ENCODE measurements at places on chromosomes 4 and X. TPM values are rescaled to one million over a fixed set of nuclear protein-coding genes. Genes with fewer than 3 reads are reported as not detected.

DNA sequence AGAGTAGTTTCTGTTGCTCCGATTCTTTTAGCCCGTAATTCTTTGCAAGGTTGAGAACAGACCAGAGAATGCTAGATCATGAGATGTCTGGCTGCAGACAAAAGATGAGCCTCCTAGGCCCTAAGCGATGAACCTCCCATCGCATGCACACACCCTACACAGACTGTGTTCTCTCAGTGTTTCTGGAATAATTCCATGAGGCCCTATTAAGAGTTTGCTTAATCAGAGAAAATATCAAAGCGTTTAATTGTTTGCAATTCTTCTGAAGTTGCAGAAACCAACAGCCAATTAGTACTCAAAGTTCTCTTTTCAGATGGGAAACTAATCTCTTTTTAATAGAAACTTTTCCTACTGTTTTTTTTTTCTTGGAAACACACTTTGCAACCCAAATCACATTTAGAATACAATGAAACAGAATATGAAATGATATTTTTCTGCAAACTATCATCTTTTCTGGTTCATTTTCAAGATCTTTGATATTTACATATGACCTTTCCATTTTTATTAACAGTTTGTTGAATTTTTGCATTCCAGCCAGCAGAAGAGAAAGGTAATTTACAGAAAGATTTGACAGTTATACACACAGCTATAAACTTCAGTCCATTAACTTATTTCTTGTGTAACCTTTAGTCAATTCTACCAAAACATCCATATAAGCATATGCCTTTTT lies 1525.6 kb downstream of the ARAP2 start:
- no peak for ATAC-seq

DNA sequence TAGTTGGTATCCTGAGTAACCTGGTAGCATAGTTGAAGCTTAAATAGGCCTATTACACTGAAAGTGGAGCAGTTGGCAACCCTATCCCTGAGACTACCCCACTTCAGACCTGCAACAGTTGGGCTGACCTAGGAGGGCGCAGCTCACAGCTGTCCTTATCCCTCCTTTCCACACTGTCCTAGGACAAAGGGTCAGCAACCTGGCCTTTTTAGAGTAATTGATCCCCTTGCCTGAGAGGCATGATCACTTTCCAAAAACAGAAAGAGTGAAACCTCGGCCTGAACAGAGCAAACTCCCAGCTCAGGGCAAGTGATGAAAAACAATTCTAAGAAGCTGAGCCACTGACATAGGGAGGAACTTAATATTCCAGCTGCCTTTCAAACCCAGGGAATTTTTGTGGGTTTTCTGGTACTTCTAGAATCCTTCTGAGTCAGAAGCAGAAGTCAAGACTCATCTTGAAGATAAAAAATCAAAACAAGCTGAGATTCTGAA lies 94.9 kb upstream of the MYOZ2 start:
- peak; percentile 31 for ATAC-seq

DNA sequence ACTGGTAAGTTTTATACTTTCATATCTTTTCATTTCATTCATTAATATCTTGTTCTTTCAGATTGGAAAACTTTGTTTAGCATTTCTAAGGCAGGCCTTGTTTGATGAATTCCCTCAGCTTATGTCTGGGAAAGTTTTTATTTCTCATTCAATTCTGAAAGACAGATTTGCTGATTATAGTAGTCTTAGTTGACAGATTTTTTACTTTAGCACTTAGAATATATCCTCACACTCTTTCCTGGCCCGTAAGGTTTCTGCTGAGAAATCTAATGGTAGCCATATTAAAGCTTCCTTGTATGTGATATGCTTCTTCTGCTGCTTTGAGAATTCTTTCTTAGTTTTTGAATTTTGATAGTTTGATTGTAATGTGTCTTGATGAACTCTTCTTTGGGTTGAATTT lies 296.6 kb downstream of the CHIC1 start:
- ATAC-seq = no peak

GRCh38 chr4:110137829-110138228 lies 60.6 kb downstream of the ELOVL6 start:
- ATAC-seq = no peak

GRCh38 chr4:181698221-181698620 lies 545.0 kb upstream of the TENM3 start:
- ATAC-seq = no peak

DNA sequence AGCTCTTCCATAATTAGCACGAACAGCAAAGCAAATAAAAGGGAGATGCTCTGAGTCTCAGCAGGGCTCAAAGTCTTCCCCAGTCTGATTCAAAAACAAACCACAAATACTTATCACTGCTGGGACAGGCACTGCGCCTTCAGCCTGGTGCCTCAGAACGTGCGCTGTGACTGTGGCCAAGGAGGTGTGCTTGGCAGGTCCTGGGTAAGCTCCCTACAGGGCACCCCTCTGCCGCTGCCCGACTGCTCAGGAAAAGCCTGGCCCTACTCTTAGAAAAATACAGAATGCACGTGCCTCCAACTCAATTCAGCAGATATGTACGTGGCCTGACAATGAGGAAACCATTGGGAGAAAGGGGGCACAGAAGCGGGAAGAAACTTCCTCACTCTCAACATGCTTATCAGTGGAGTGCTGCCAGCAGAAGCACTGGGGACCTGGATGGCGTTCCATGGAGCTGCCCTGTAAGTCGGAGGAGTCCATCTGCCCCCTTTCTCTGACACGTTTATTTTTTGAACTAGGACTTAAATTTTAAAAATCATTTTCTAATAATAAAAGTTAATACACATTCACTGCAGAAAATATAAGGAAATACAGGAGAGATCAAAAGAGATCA lies 86.8 kb downstream of the GATB start:
- ATAC-seq = no peak

DNA sequence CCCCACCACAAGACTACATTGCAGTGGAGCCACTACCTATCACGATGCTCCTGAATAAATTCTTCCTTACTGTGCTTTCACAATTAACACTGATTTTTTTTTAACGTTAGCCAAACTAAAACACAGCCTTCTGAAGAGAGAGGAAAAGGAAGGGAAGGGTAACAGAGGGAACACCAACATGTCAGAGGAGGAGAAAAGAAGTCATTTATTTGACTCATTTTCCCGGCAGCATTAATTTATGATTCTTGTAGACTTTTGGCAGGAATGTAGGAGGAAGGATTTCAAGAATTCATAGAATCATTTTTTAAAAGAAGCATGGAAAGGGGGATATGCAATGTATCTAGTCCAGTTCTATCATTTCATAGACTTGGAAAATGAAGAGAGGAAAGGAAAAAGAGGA lies 74.3 kb upstream of the IQCM start:
- ATAC-seq = no peak

DNA sequence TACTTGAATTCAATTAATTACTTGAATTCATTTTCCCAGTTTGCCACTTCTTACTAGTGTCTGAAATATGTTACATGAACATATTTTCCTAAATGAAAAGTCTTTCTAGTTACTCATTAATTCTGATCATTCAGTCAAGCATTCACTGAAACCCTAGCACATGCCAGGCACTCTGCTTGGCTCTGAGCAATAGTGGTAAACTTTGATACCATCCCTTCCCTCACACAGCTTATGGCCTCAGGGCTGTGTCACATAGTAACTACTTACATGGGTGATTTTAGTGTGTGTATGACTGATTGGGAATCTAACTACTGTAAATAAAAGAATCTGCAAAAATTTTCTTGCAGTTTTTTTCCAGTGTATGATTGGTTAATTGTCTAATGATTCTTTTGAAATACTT lies 32.7 kb downstream of the METAP1 start:
- ATAC-seq = peak; percentile 80

GRCh38 chr4:63460075-63460474 lies 949.2 kb downstream of the TECRL start:
- no peak for ATAC-seq

DNA sequence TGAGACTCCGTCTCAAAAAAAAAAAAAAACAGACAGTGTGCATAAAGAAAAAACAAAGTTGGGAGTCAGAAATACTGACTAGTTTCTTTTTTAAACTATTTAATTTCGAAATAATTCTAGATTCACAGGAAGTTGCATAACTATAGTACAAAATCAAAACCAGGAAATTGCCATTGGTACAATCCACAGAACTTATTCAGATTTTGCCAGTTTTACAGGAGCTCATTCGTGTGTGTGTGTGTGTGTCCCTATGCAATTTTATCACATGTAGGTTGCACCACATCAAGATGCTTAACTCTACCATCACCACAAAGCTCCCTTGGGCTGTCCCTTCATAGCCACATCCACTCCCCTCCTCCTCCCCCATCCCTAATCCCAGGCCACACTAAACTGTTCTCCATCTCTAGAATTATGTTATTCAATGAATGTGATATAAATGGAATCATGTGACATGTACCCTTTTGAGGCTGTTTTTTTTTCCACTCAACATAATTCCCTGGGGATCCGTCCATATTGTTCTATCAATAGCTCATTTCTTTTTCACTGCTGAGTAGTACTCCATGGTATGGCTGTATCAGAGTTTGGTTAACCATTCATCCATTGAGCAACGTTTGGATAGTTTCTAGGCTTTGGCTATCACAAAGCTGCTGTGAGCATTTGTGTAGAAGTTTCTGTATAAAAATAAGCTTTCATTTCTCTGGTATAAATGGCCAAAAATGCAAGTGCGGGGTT lies 16.3 kb upstream of the DDX3X start:
- no peak for ATAC-seq

DNA sequence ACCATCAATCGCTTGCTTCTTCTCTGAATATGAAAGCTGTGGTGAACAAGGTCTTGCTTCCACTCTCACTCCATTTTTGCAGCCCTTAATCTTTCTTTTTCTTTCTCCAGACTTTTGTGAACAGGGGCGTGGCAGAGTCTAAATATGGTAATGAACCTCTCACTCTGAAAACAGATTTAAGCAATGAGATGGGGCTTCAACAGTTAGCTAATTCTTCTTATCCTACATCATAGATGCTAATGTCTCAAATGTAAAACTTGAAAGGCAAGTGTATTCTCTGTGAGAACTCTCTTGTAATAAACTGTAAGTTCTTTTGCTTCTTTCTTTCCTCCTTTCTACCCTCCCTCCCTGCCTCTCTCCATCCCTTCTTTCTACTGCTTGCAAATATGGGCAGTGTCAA lies 106.5 kb upstream of the ANK2 start:
- no peak for ATAC-seq

DNA sequence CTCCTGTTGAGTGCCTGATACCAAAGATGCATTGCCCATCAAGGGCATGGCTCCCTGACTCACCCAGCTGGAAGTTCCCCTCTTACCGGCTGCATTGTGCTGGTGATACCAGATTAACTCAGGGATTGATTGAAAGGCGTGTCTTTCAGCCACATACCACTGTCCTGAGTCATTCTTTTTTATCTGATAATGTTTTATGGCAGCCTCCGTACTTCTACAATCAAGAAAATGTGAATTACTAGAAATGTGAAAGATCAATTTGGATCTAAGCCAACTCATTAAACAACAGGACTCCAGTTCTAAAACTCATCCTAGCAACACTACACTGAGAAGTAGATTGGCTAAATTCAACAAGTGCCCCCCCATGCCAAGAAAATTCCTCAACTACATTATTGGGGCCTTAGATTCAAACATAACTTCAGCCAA lies 40.0 kb downstream of the TXK start:
- peak; percentile 100 for ATAC-seq

- ATAC-seq = no peak
Measured at GRCh38 chr4:88522702-88523324, 763 bp downstream of the PYURF start.

GRCh38 chr4:72701987-72702819 lies 133.2 kb upstream of the ADAMTS3 start:
- ATAC-seq = no peak

DNA sequence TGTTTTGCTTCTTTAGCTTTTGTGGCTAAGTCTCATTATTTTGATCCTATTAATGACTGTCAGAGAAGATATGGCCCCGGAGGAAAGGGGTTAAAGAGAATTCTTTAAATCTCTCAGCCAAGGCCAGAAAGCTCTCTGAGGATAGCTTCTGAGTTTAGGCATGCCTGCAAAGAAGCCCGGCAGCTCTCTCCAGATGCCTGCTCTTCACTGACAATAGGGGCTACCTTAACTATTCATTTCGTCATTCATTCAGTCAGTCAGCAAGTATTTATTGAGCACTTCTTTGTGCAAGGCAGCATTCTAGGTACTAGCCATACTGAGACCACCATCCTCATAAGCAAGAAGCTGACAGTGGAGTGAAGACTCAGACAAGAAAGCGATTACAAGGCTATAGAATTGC lies 34.0 kb upstream of the BMP15 start:
- no peak for ATAC-seq

GRCh38 chrX:68895778-68896177 lies 67.0 kb downstream of the EFNB1 start:
- no peak for ATAC-seq

DNA sequence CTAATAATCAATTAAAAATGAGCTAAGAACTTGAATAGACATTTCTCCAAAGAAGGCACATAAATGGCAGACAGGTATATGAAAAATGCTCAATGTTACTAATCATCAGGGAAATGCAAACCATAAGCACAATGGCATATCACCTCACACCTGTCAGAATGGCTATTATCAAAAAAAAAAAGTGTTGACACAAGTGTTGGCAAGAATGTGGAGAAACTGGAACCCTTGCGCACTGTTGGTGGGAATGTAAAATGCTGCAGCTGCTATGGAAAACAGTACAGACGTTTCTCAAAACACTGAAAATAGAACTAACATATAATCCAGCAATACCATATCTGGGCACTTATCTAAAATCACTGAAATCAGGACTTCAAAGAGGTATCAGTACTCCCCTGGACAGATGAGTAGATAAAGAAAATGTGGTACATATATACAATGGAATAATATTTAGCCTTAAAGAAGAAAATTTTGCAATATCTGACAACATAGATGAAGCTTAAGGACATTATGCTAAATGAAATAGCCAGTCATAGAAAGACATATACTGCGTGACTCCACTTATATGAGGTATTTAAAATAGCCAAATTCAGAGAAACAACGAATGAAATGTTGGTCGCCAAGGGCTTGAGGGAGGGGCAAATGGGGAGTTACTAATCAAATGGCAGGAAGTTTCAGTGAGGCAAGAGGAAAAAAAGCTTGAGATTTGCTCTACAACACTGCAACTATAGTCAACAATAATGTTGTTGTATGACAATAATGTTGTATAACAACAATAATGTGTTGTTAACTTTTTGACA lies 175.5 kb downstream of the WDFY3 start:
- no peak for ATAC-seq

- no peak for ATAC-seq
Measured at GRCh38 chrX:46463682-46464081, 81.5 kb downstream of the ZNF674 start.

GRCh38 chr4:181204109-181204508 lies 1039.1 kb upstream of the TENM3 start:
- ATAC-seq = no peak

- ATAC-seq = no peak
Measured at GRCh38 chr4:153834901-153835300, 46.0 kb upstream of the SFRP2 start.

DNA sequence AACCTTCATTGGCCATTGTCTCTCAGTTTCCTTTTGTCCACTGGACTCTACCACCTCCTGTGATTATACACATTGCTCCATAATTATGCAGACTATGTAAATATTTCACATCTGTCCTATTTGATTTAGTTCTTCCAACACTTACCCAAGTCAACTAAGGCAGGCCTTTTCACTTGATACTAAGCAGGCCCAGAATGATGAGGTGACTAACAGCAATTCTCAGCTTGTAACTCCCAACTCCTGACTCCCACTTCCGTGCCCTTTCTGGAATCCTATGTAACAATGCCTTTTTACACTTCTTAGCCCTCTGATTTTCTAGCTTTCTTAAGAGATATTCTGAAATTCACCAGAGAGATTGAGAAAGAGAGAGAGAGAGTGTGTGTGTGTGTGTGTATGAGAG lies 6.6 kb downstream of the PAK3 start:
- no peak for ATAC-seq

The GEMIN8 gene
- total RNA-seq = 11.3 TPM

The TLR2 gene
- 2.0 TPM for total RNA-seq

The GLOD5 gene
- total RNA-seq = not detected

The H2BW2 gene
- total RNA-seq = not detected

The XIAP gene
- 27.0 TPM for total RNA-seq

Data from activated T-helper 17 cell treated with anti-CD3 and anti-CD28 coated beads, Interleukin-2, amount 50 U/mL, for 72 hours (primary cell).